ENCODE measurements at places on chromosomes 3 and 15.
A peak's percentile ranks its signal among the peaks of the same experiment; 100 is the strongest.

DNA sequence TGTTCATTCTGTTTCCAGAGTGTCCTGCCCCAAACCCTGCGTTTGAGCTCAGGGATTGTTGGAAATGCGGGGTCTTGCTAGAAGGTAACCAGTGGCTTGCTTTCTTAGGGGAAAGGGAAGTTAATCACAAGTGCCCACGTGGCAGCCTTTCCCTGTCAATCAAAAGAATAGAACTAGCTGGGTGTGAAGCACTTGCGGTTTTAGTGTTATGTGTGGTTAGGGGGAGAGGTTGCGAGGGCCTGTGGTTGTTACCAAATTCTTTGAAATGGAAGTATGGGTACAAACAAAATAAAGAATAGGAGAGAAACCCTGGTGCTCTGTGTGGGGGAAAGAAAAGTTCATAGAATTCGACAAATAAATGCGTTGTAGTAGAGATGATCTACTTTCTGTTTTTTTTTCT is 67.6 kb downstream of the FNDC3B start:
- DNase-seq: peak; percentile 42

- DNase-seq: no peak
Measured at GRCh38 chr3:197528190-197528589, 27.6 kb downstream of the BDH1 start.

- DNase-seq: no peak
Measured at GRCh38 chr3:48338635-48339034, 5.2 kb upstream of the SPINK8 start.

DNA sequence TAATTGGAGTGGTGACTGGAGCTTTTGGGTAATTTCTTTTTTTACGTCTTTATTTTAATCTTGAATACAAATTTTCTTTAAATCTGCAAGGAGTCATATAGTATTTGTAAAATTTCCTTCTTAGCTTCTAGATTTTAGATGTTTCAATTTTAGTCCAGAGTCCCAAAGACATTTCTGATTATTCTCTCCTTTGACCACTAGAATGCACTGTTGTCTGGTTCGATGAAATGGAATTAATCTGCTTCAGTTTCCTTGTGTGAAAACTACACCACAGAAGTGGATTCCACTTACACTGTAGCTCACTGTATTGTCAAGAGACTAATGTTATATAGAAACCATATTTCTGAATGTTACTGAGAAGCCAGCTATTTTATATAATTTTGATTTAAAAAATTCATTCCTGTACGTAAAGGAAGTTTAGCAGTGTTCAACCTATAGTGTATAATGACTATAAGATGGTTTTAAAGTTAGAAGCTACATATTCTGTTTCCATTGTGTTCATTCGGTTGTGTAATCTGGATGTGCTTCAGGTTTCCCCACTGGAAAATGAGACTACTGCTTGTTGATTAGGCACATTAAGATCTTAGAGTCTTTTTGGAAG is 6.1 kb downstream of the GRAMD1C start:
- DNase-seq: peak; percentile 60

- DNase-seq: no peak
Measured at GRCh38 chr15:63348392-63348791, 33.3 kb downstream of the CA12 start.

DNA sequence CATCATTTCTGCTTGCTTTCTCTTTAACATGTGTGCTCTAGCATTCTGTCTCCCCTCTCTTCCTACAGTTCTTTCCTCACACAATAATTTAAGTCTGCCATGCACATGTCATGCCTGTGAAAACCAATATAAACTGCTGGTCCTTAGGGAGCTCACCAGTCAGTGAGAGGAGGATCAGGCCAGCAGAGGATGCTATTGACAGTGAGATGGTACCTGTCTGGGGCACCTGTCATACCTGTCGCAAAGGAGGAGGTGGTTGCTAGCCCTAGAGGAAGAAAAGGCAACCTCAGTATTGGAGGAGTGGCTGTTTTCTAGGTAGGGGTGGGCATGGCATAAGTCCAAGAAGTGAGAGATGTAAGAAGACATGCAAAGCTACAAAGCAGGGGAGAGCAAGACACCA is 194.6 kb downstream of the GABRG3 start:
- DNase-seq: no peak

- DNase-seq: peak; percentile 50
Measured at GRCh38 chr3:130093741-130094391, 12.2 kb downstream of the ALG1L2 start.

GRCh38 chr15:25848784-25849156 is 14.4 kb downstream of the ATP10A start:
- no peak for DNase-seq

DNA sequence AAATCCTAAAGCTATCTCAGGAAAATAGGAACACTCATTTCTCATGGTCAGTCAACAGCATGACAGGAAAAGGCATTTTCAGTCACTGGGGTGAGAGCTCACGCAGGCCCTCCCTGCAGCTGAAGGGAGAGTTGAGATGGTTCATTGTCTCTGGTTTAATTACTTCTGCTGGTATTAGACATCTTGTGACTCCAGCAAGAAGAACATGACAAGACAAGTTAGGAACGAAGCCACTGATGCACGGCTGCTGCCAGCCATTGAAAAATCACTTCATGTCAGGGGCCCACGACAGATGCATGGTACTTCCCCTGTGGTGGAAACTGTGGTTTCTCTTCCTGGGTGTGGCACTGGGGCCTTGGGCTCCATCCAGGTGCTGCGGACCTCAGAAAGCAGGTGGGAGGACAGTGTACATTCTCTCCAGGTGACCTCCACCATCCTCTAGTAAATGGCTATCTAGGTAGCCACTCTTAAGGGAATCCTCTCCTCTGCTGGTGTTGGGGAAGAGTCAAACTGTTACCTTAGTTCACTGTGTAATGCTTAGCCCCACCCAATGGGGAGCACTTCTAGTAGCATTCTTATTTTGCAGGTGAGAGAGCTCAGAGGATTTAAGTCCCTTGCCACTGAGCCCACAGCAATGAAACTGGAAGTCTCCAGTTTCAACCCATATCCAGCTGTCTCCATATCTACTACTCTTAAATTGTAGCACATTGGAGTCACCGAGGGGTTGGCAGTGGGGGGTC is 274.2 kb downstream of the LRTM1 start:
- no peak for DNase-seq

DNA sequence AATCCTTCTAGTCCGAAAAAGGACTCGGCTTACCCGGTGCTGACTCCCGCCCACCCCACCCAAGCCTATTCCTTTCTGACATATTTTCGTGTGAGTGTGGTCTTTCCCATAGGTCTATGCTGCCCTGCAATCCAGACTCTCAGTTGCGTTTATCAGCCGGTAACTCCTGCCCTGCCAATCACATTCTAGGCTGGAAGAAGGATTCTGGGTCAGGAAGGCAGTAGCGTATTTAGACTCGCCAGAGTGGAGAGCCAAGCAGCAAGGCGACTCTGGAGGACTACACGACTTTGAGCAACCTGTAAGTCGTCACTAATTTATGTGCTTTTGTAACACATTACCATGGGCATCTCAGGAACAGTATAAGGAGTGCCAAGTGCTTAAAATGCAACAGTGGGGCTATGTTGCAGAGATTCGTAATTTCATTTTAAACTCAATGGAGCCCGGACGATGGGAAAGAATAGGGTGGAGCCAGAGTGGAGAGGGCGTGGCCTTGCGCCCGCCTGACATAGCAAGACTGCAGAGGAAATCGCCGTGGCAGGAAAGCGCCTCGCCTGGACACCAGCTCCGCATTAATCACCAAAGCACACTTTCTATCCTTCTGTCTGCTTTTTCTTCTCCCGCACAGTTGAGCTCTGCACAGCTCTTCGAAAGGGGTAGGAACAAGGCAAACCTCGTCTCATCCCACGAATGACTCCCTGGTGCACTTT is 1044.2 kb downstream of the AGBL1 start:
- no peak for DNase-seq

GRCh38 chr3:131705558-131706051 is 202.8 kb upstream of the MRPL3 start:
- DNase-seq: peak; percentile 12

Data from GM20000 (cell line).